ENCODE measurements at places on chromosomes 2 and 18. TPM values are rescaled to one million over a fixed set of nuclear protein-coding genes. Genes with fewer than 3 reads are reported as not detected.

The TMEM182 gene
- total RNA-seq = 2.5 TPM

The FRZB gene
- 0.21 TPM for total RNA-seq

The GALNT14 gene
- 22.8 TPM for total RNA-seq

The ZNF516 gene
- total RNA-seq = 21.4 TPM

The C2orf72 gene
- total RNA-seq = not detected

The HRH4 gene
- 0.07 TPM for total RNA-seq

The ANKRD30BL gene
- total RNA-seq = not detected

All from airway epithelial cell (primary cell).